GM04504 (cell line): ENCODE measurements at places on chromosomes 13 and 19.

GRCh38 chr19:43638995-43639518 lies 593 bp downstream of the CADM4 start:
- DNase-seq = no peak

DNA sequence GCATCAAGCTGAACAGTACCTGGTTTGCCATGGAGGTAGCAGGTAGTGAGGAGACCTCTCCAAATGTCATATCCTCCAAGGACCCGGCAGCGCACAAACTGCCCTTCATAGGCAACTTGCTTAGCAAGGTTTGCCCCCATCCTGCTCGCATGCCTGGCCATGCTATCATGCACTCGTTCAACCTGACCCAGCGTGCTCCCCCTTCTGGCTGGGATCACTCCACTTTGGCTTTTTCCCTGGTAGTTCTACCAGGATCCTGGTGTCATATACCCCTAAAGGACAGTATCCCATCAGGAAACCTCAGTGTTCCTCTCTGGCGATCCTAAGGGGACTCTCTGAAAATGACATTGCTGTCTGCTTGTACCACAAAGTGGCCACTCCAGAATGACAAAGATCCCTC lies 38.6 kb upstream of the ZNF30 start:
- no peak for DNase-seq

GRCh38 chr13:28492569-28493367 lies 2.2 kb downstream of the FLT1 start:
- DNase-seq = no peak

DNA sequence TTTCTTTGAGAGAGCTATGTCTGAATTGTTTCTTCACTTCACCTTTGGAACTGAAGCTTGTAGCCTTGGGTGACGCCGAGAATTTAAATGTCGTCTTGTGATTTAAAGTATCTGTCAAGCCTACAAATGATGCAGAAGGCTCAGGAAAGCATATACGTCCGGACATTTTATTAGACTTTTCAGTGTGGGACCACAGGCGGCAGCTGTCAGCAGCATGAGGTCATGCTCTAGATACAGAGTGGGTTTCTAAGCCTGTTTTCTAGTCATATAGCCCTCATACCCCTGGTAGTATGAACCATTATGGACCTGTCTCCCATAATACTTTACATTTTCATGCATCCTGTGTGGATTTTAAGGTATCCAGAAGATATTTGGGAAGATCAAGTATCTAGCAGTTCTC lies 212.3 kb downstream of the ATP8A2 start:
- DNase-seq = no peak

- no peak for DNase-seq
Observed at GRCh38 chr13:93326234-93326811, 99.7 kb downstream of the GPC6 start.

DNA sequence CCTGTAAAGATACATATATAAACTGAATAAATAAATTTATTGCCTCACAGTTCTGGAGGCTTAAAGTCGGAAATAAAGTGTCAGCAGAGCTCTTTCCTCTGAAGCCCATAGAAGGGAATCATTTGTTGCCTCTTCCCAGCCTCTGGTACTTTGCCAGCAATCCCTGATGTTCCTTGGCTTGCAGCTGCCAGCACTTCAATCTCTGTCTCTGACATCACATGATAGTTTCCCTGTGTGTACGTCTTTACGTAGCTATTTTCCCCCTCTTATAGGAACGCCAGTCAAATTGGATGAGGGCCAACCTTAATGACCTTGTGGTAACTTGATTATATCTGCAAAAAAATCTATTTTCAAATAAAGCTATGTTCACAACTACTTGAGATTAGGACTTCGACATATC lies 250.9 kb downstream of the LIG4 start:
- no peak for DNase-seq

GRCh38 chr13:113500530-113501265 lies 10.2 kb upstream of the DCUN1D2 start:
- no peak for DNase-seq

GRCh38 chr13:26480246-26480855 lies 77.1 kb upstream of the WASF3 start:
- no peak for DNase-seq

- DNase-seq = no peak
Observed at GRCh38 chr19:8449830-8450229, 5.1 kb downstream of the HNRNPM start.

DNA sequence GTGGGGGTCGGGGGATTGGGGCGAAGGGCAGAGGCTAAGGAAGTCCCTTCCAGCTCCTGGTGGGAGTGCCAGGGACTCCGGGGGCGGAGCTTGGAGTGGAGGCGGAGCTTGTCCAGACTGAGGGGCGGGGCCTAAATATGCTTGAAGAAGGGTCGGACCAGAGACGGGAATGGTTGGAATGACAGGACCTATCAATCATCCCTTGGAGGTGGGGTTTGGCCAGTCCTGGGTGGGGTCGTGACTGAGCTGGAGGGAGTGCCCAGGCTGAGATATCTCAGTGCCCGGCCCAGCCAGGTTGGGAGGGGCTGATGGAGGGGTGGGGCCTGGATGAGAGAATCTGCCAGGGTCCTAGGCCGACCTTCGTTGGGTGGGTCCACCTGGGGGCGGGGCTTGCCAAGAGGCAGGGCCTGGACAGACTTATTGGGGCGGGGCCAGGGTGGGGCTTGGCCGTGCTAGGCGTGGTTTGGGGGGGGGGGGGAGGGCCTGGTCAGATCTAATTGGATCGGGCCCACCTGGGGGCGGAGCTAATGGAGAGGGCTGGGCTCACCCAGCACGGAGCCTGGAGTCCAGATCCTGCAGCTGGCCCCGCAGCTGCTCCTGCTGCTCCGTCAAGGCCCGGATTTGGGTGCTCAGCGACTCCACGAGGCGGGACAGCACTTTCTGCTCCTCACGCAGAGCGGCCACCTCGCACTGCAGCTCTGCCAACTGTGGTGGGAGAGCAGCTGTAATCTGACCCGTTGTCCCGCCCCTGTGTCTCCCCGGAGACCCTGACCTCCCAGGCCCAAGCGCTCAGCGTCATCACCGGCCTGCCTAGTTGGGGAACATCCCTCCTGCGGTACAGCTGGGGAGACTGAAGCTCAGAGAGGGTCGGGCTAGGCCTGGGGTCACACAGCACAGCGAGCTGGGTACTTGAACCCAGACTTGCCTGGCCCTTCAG lies 2.6 kb upstream of the WIZ start:
- DNase-seq = peak; percentile 35

DNA sequence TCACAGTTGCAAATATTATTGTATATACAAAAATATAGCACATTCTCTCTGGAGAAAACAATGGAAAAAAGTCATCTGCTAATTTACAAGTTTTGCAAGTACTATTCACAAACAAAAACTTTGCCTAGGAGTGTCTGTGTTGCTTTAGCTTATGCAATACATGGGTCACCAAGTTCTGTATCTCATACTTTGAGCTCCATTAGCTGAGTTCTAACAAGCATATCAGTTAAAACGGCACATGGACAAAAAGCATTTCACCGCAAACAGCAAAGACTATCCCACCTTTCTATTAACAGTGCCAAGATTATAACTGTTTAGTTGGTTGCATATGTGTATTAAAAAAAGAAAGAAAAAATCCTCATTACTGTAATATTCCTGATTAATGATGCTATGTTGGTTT lies 4.6 kb downstream of the SPRY2 start:
- DNase-seq = no peak

DNA sequence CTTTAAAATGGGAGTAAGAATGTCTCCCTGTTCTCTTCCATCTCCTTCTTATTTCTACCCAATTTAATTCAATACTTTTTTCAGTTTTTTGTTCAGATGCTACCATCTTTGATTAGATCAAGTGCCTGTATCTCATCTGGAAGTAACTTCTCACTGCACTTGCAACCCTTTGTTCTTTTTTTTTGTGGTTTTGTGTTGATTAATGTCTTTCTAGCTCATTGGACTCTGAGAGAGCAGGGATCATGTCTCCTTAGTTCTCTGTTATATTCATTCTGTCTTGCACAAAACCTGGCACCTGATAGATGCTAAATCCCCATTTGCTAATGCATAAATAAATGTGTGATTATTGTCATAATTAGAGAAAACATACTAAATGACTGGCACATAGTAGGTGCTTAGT lies 834 bp upstream of the ITGBL1 start:
- DNase-seq = no peak

DNA sequence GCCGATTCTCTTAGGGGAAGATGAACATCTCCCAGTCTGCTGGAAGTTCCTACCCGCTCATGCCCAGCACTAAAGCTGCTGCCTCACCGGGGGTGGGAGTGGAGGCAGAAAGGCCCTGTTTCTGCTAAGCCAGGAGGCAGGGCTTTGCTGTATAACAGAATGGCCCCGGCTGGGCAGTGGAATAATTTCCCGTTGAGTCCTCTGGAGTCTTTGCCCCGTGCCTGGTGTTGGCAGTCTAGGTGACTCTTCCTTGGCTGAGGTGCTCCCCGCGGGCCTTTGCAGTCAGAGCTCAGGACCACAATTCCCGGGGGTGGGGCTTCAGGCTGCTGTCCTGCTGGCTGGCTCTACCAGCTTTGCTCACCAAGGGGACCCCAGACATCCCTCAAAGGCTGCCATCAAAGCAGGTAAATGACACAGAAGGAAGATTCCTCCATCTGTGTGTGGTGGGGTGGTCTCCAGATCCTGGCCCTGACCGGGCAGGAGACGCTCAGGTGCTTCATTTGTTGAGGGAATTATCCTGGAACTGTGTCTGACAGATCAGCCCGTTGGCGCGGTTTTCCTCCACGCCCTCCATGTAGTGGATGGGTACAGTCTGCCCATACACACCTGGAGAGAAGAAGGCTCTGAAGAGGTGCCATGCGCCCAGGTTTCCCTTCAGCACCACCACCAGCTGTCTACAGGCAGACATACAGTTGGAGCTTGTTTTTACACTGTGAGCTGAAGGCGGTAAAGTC lies 209.9 kb downstream of the TEX29 start:
- DNase-seq = no peak

DNA sequence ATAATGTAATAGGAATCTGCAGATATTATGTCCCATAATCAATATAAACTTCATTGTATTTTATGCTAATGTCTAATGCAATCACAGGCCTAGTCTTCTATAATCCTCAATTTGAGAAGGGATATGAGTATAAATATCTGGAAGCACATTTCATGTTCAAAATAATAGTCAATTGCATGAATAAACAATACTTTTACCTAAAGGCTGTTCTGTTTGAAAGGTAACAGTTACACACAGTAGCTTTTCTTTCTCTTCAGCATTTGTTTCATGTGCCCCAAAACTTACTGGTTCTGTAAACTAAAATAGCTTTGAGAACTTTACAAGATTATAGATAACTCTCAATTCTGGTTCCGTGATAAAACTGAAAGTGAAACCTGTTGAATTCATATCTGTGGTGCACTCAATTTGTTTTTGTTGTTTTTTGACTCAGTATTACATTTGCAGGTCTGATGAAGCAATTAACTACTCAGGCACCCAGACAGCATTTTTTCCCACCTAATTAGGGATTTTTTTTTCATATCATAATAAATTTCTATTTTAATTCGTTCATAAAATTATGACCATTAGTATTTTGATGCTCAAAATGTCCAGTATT lies 1193.8 kb downstream of the SLITRK1 start:
- DNase-seq = no peak

DNA sequence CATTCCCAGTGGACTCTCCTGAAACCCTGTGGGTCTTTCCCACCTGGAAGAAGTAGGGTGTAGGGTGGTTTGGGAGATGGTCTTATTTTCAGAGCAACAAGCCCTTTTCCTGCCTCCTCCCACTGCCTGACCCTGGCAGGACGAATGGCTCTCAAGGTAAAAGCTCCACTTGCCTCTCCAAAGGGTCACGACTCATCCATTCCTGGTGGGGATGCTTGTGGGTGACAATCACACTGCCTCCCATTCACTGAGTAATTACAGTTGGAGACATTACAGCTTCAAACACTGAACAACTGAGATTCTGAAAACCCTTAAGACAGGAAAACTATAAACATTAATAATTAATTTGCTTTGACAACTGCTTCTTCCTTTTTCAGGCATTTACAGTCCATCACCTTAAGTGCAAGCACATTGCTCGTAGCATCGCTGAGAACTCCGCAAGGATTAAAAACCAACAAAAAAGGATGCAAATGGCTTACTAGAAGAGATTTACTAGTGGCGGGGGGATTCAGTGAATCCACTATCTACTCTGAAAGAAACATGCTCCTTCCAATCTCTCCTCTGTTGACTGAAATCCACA lies 199.6 kb upstream of the IRS2 start:
- DNase-seq = no peak

- no peak for DNase-seq
Observed at GRCh38 chr13:97521726-97522125, 87.8 kb downstream of the RAP2A start.

DNA sequence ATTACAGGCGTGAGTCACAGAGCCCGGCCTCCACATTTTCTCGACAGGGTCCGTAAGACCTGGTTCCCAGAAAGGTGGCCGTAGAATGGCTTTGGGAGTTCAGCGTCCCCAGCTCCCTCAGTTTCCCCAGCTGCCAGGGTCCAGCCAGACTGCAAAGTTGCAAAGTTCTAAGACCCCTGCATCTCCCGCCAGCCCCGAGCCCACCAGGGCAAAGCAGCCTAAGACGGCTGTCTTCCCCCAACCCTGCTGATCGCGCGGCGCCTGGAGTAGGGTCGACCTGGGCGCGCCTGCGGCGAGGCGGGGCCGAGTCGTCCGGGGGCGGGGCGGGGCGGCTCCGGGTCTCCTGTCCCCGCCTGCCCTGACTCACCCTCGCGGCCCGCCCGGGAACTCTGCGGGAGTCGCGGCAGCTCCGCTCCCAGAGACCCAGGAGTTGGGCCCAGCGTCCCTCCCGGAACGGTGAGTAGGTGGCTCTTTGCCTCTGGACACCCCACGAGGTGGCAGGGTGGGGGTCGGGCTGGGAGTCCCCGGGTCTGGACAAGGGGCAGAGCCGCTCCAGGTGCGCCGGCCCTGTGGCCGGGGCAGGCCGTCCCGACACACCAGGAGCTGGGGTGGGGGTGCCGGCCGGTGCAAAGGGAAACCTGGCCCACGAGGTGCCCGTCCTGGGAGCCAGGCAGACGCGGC lies at the start of gene LRRC8E:
TSS of gene LRRC8E (plus strand) at position 366 of the 681 bp plus-strand sequence. CDS start 7,094 bp downstream, outside the sequence.
- peak; percentile 44 for DNase-seq

GRCh38 chr19:11560404-11561051 lies 1.5 kb upstream of the ELOF1 start:
- no peak for DNase-seq

DNA sequence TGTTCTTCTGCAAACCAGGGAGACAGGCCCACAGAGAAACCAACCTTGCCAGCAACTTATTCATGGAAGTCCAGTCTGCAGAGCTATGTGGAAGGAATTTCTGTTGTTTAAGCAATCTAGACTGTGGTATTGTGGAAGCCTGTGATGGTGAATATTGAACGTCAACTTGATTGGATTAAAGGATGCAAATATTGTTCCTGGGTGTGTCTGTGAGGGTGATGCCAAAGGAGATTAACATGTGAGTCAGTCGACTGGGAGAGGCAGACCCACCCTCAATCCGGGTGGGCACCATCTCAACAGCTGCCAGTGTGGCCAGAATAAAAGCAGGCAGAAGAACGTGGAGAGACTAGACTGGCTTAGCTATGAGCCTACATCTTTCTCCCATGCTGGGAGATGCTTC lies 606.0 kb downstream of the EFNB2 start:
- DNase-seq = no peak

DNA sequence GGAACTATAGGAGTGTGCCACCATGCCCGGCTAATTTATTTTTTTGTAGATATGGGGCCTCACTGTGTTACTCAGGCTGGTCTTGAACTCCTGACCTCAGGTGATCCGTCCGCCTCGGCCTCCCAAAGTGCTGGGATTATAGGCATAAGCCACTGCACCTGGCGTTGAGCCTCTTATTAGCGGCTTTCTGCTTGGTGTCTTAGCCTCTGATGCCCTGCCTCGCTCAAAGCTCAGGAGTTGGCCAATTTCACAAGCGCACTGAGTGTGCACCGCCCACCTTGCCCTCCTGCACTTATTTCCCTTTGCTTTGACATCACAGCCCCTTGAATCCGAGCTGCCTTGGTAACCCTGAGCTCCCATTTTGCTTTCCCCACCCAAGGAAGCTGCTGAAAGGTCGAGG lies 10.1 kb downstream of the YIPF2 start:
- no peak for DNase-seq
